ENCODE measurements at places on chromosomes 2 and 18. TPM values are rescaled to one million over a fixed set of nuclear protein-coding genes. Genes with fewer than 3 reads are reported as not detected.

The CWC22 gene
- total RNA-seq: 8.2 TPM

The MEP1B gene
- not detected for total RNA-seq

The ZDBF2 gene
- 13.5 TPM for total RNA-seq

The CNTNAP5 gene
- total RNA-seq: 0.33 TPM

The ABCG8 gene
- total RNA-seq: not detected

The SKA1 gene
- not detected for total RNA-seq

- no peaks in the 10 kb centered on the region for H3K27me3 ChIP-seq
- no peak overlapping the region for H3K4me3 ChIP-seq
- H3K36me3 ChIP-seq: no peaks in the 10 kb centered on the region
- H3K4me1 ChIP-seq: no peaks in the 10 kb centered on the region
- H3K27ac ChIP-seq: no peak overlapping the region
- no peak for DNase-seq
Measured at GRCh38 chr2:160756481-160756880, 262.9 kb upstream of the RBMS1 start.

- no peak for DNase-seq
- H3K27me3 ChIP-seq: no peaks in the 10 kb centered on the region
- no peaks in the 10 kb centered on the region for H3K4me1 ChIP-seq
- H3K27ac ChIP-seq: no peak overlapping the region
Measured at GRCh38 chr2:76640905-76641304, 881.3 kb downstream of the LRRTM4 start.

DNA sequence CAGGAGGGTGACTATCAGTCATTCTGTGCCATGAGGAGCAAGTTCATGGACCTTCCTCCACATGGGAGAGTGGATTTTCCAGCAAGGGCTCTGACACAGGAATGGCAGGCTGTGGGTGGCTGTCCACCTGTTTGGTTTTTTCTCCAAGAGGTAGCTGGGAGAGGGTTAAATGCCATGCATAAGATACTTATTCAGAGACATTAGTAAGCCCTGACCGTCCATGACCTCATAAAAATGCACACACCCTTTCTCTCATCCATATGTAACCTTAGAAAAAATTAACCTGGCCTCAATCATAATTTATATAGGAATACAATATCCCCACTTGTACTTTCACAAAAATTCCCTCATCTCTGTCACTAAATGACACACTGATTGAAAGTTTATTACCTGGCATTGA, 51.3 kb downstream of the NPPC start:
- no peaks in the 10 kb centered on the region for H3K4me1 ChIP-seq
- no peak overlapping the region for H3K27ac ChIP-seq
- no peak for DNase-seq
- no peak overlapping the region for H3K4me3 ChIP-seq

GRCh38 chr2:113088213-113088992, 20.6 kb downstream of the IL1F10 start:
- H3K27ac ChIP-seq: no peak overlapping the region
- no peaks in the 10 kb centered on the region for H3K36me3 ChIP-seq
- DNase-seq: no peak
- H3K4me1 ChIP-seq: no peaks in the 10 kb centered on the region

GRCh38 chr2:159573294-159573693, 43.1 kb downstream of the BAZ2B start:
- no peaks in the 10 kb centered on the region for H3K36me3 ChIP-seq
- H3K4me3 ChIP-seq: no peak overlapping the region
- H3K4me1 ChIP-seq: peaks cover 4% of the 10 kb centered on the region
- no peak overlapping the region for H3K27ac ChIP-seq
- no peak for DNase-seq

DNA sequence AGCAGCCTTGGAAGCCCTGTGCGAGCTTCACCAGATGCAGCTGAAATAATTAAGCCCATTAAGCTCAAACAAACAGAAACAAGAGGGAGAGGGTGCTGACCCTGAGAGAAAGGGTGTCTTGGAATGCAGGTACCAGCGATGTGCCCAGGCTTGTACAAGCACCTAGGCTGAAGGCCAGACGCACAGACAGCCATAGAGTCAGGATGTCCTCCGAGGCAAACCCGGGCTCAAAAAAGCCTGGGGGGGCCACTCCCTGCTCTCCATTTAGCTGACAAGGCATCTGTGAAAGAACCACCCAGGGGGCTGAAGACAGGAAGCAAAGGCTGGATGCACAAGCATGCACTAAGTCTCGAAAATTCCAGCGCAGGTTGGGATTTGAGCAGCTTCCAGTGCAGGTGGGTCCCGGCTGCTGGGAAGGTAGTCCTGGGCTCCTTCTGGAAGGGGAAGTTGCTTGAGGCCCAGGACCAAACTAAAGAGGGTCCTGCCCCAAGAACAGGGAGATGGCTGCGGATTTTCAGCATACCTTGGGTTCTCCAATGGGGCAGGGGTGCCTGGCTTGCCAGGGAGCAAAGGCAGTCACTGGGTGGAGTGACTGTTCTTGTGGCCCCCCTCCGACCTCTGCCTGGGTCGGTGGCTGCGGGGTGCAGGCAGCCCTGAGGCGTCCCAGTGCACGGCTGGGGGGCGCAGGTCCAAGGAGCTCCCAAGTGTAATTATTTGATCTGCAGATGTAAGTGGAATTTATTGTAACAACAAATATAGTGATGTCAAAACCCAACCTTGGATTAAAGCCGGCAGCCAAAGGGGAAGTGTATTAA, 5.9 kb downstream of the GBX2 start:
- no peak for DNase-seq
- H3K4me1 ChIP-seq: peaks cover 44% of the 10 kb centered on the region
- H3K27me3 ChIP-seq: peaks cover 51% of the 10 kb centered on the region
- no peak overlapping the region for H3K4me3 ChIP-seq
- H3K36me3 ChIP-seq: no peaks in the 10 kb centered on the region

- no peak overlapping the region for H3K4me3 ChIP-seq
- H3K27me3 ChIP-seq: no peaks in the 10 kb centered on the region
- DNase-seq: no peak
- H3K36me3 ChIP-seq: no peaks in the 10 kb centered on the region
- no peak overlapping the region for H3K27ac ChIP-seq
- no peaks in the 10 kb centered on the region for H3K4me1 ChIP-seq
Measured at GRCh38 chr2:45180033-45180746, 170.9 kb upstream of the SIX2 start.

GRCh38 chr18:36460854-36461253, 163.3 kb downstream of the FHOD3 start:
- H3K27me3 ChIP-seq: no peaks in the 10 kb centered on the region
- H3K27ac ChIP-seq: no peak overlapping the region
- DNase-seq: no peak

GRCh38 chr2:232652505-232652851, 19.1 kb downstream of the EFHD1 start:
- H3K27me3 ChIP-seq: no peaks in the 10 kb centered on the region
- no peaks in the 10 kb centered on the region for H3K4me1 ChIP-seq
- no peak overlapping the region for H3K4me3 ChIP-seq
- no peak for DNase-seq
- no peak overlapping the region for H3K27ac ChIP-seq

DNA sequence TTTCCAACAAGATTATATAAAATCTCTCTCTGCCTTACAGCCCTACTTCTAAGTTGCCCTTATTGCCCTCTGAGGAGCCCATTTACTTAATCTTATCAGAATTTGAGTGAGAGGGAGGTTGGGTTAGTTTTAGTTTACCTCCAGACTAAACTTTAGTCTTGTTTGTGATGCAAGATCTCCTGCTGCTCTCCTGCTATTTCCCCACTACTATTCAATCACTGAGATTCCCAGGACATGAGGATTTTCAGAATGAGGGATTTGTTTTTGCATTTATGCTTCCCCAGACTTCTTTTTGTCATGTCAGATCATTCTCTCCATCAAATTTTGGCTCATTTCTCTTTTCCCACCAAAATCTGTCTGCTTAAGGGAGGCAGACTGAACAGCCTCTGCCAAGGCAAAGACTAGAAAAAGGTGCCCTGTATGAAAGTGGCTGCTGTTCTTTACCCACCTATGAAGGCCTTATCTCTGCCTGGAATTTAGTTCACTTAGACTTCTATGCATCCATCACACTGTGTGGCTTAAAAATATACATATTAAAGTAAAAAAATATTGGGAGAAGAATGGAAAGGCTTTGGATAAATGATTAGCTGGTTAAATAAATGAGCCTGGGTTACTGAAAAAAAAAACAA, 401.3 kb downstream of the PID1 start:
- H3K36me3 ChIP-seq: no peaks in the 10 kb centered on the region
- no peak overlapping the region for H3K27ac ChIP-seq
- no peak for DNase-seq
- no peaks in the 10 kb centered on the region for H3K4me1 ChIP-seq

GRCh38 chr2:8627692-8628085, 54.2 kb upstream of the ID2 start:
- no peak for DNase-seq
- no peaks in the 10 kb centered on the region for H3K36me3 ChIP-seq
- no peak overlapping the region for H3K27ac ChIP-seq

DNA sequence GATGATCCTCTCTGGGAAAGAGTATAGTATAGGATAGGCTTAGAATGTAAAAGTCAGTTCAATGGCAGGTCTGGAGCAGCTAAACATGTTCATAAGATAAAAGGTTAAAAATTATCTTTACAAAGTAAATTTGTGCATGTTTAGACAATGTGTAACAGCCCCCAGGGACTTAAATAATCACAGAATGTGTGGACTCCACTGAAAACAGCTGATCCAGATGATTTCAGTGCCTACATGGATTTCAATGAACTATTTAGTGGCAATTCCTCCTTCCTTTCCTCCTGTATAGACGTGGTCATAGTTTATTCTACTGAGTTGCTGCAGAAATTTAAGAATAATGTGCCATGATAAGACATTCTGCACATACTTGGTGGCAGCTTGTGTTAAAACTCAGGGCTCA, 42.9 kb downstream of the ARHGEF33 start:
- DNase-seq: no peak
- no peaks in the 10 kb centered on the region for H3K36me3 ChIP-seq
- H3K27me3 ChIP-seq: no peaks in the 10 kb centered on the region
- no peaks in the 10 kb centered on the region for H3K4me1 ChIP-seq
- no peak overlapping the region for H3K4me3 ChIP-seq

DNA sequence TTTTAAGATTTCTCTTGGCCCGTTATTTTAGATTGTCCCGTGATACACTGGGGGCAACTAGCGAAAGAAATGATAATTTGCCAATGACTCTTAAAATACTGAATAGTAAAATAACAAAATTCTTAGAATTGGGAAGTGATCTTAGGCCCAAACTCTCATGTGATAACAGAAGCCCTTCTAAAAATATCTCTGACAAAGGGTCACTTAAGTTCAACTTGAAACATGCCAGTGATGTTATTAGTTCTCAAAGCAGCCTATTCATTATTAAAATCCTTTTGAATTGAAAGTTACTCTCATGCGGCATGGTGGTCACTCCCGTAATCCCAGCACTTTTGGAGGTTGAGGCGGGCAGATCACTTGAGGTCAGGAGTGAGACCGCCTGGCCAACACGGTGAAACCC, 920.9 kb downstream of the NRXN1 start:
- H3K27ac ChIP-seq: no peak overlapping the region
- DNase-seq: no peak
- H3K4me3 ChIP-seq: no peak overlapping the region
- H3K36me3 ChIP-seq: no peaks in the 10 kb centered on the region
- H3K4me1 ChIP-seq: no peaks in the 10 kb centered on the region

- no peak overlapping the region for H3K4me3 ChIP-seq
- DNase-seq: no peak
- peaks cover 5% of the 10 kb centered on the region for H3K36me3 ChIP-seq
- H3K27me3 ChIP-seq: no peaks in the 10 kb centered on the region
- no peaks in the 10 kb centered on the region for H3K4me1 ChIP-seq
- H3K27ac ChIP-seq: no peak overlapping the region
Measured at GRCh38 chr2:233501198-233502076, 65.1 kb downstream of the USP40 start.

GRCh38 chr2:135246711-135247270, 194.7 kb downstream of the RAB3GAP1 start:
- H3K36me3 ChIP-seq: no peaks in the 10 kb centered on the region
- no peaks in the 10 kb centered on the region for H3K27me3 ChIP-seq
- H3K4me3 ChIP-seq: no peak overlapping the region
- no peak for DNase-seq
- H3K27ac ChIP-seq: no peak overlapping the region
- H3K4me1 ChIP-seq: no peaks in the 10 kb centered on the region

Data from body of pancreas (tissue), 4 donors.